ENCODE measurements at places on chromosomes 7 and 10.

DNA sequence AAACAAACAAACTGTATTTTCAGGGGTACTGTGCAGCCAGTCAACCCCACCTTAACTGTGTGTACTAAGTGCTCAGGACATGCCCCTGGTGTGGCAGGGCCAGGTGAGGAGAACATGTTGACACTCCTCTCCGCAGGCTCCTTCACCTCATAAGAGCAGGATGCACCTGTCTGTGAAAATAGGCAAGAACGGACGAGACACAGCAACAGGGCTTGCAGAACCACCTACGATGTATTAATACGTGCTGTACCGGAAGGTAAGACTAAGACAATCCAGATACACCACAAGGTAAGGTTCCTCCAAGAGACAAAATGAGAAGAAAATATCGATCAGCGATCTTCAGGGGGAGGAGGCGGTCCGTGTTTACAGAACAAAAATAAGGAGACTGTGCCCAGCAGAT, 65.8 kb upstream of the CAMK2B start:
- DNase-seq = no peak

DNA sequence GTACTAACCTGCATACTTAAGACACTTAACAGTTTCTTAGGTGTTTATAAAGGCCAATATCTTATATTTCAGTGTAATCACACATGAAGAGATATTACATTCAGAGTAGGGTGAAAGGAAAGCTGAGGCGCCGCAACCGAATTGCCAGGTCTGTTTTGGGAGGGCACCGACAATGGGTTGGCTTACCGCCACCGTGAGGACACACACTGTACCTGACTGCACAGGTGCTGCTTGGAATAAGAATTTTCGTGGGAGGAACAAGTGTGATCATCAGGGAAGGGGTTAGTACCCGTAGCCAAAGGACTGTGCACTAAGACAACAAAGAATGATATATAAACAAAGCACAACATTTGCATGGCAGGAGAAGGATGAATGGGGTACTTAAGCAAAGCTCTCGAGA, 591.8 kb downstream of the SUGCT start:
- no peak for DNase-seq

GRCh38 chr10:78602201-78602932, 466.4 kb upstream of the ZMIZ1 start:
- DNase-seq = no peak

DNA sequence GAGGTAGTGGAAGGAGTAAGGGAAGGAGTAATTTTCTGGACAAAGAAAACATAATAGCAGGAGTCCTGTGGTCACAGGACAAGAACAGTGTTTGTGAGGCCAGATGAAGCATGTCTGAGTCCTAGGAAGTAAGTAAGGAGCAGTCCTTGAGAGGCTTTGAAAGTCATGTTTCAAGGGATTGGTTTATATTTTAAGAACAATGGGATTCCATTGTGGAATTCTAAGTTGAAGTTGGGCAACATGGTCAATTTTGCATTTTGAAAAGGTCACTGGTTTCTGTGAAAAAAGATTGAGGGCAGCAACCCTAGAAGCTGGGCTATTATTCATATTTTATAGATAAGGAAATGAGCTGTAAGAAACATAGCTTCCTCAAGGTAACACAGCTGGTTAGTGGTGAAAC, 10.8 kb upstream of the SLC25A28 start:
- DNase-seq = no peak

DNA sequence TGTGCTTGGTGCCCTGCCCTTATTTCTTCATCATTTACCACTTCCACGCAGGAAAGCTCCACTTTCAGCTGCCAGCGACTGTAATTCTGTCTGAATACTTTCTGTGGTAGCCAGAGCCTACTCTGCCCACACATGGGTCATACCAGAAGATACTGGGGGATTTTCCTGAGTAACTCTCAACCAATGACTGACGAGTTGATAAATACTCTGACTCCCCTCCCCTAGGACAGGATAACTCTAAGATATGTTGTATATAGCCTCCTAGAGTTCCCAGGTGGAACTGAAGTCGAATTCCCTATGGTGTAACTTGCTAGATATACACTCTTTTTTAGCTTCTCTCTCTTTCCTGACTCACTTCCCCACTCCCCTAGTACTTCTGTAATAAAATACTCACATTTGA, 29.8 kb downstream of the SEM1 start:
- DNase-seq = no peak

GRCh38 chr7:151514461-151515275, 5.0 kb downstream of the RHEB start:
- DNase-seq = no peak

GRCh38 chr10:116120688-116121455, 152.1 kb downstream of the GFRA1 start:
- DNase-seq = no peak

GRCh38 chr7:140019172-140019571, 43.6 kb downstream of the PARP12 start:
- no peak for DNase-seq

DNA sequence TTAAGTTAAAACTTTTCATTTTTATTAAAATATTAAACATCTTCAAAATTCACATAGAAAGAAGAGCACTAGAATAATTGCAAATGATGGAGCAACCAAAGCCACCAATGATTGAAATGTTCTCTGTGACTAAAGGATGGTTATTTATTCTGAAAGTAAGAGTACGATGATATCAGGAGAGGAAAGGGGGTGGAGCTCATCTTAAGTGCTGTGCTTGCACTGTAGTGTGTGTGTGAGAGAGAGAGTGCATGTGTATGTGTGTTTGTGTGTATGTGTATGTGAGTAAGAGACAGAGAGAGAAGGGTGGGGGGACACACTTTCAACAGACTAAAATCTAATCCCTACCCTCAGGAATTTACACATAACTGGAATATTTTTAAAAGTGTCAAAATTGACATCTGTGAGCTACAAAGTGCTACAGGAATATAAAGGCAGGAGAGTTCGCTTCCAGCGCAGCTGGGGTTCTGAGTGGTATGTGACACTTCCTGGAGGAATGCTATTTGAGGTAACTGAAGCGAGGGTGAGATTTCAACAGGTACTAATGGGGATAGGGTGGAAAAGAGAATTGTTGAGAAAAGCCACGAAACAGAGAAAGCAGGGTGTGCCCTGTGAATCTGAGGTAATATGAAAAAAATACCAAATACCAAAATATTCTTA, 57.2 kb upstream of the SMNDC1 start:
- DNase-seq = no peak

DNA sequence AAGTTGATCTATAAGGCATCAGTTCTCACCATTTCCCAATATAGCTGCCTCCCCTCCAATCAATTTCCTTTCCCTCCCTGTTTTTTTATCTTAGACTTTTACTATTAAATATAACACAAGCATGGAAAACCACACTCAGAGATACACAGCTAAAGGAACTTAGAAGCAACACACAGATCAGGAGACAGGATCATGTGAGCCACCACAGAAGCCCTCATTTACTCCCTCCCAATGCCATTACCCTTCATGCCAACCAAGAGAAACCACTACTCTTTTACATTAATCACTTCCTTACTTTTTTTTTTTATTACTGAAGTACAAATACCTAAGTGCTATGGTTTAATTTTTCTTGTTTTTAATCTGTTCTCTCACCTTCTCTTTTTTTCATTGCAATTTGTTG, 33.0 kb downstream of the COG5 start:
- no peak for DNase-seq

DNA sequence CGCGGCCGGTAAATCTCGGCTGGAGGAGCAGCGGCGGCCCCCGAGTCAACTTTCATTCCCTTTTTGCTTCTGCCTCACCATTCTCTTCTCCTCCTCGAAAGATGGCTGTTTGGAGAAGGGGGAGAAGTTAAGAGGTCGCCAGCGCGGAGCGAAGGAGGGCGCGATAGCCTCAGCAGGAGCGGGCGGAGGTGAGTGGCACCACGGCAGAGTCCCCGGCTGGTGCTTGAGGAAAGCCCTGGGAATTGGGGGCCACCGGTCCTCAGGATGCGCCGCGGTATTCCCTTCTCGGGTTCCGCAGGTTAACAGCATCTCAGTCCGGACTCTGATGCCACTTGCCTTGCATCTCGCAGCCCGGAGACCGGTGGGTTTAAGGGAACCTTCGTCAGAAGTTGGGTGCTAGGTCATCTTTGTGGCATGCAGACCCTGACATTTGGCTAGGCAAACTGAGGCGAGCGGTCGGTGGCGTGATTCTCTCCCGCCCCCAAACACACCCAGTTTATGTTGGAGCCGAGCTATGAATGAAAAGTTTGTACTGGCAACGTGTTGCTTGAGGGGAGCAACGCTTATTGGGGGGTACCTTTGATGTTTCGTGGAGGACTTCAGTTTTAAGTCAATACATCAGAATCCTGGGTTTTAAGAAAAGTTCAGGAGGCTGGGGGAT, 59.5 kb upstream of the PRPS1L1 start:
- DNase-seq = peak; percentile 34

DNA sequence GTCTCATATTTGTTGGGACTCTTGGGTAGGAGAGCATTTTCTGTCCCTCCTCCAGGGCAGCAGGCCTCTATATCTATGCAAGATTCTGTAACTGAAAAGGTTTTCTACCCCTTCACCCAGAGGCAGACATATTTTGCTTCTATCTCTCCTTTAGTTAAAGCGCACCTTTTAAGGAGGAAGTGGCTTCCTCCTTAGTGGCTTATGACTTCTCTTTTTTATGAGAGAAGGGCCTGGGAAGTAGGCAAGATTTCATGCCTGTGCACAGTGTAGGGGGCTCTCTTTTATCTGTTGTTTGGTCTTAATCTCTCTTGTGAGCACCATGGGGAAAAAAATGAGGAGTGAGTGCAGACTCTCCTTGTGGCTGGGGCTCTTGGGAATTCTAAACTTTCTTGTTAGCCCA, 122.1 kb downstream of the LRMDA start:
- DNase-seq = no peak

DNA sequence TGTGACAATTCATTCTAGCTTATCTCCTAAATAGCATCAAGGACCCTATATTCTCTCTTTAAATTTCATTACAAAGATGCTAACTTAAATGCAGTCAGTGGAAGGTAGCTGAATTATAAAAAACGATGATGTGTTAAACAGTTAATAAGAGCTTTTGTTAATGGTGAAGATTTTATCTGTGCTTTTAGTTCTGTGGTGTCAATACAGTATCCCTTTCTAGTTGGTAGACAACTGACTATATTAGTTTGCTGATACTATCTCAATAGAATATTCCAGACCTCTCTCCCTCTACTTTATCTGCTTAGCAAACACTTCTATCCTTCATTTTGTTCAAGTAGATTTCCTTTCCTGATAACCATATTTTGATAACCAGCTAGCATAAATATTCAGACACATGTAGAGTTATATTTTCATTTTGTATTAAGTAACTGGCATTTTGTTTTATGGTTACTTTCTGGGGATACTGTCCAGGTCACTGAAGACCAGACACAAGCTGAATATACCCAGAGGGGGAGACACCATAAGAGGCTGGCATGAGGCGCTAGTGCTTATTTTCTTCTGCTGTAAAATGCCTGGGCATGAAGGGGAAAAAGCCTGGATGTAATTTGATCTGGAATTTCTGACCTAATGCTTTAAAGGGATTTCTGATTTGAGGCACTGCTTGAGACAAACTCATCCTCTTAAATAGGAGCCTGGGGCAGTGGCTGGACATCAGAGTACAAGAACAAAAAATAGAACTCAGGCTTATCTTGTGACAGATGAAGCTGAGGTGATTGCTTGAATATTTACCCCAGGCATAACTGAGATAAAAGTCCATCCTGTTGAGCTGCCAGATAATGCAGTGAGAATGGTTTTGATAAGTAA, 197.5 kb downstream of the MALRD1 start:
- no peak for DNase-seq

GRCh38 chr7:159019111-159019510, 125.6 kb downstream of the VIPR2 start:
- DNase-seq = no peak

- no peak for DNase-seq
Observed at GRCh38 chr7:23207021-23207420, 25.2 kb downstream of the NUP42 start.

DNA sequence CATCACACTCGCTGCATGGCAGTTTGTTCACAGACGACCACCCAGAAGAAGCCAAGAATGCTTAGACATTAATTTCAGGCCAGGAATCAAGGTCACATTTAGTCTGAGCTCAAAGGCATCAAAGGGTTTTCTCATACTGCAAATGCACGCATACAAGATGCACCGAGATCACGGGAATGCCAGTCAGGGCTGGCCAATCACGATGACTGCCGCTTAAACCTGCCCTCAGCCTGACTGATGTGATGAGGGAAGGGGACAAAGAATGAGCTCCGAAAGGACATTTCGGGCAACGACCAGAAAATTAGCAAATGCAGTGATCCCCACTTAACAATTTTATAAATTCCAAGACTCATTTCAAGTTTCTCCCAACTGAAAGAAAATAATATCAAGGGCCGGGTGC, 20.2 kb downstream of the CTBP2 start:
- no peak for DNase-seq

GRCh38 chr10:66505003-66505657, 420.7 kb upstream of the LRRTM3 start:
- DNase-seq = no peak

DNA sequence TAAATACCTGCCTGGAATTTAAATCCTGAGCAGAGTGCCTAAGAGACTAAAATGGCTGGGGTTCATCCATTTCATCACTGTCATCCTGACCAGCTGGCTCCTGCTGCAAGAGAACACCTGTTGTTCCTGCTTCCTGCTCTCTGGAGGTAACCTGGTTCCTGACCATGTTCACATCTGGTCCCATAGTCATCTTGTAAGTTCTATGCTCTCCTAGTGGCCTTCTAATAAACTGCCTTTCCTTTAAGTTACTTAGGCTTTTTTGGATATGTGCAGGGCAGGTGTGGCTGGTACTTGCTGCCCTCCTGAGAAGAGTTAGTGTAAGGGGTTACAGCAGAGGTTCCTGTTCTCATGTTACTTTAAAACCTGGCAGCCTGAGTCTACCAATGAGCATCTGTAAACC, 80.0 kb downstream of the NRCAM start:
- no peak for DNase-seq

GRCh38 chr10:101230183-101230917, 1.1 kb upstream of the LBX1 start:
- no peak for DNase-seq

- DNase-seq = peak; percentile 55
Observed at GRCh38 chr10:17742918-17743317, 9.1 kb upstream of the TMEM236 start.

- no peak for DNase-seq
Observed at GRCh38 chr7:7897949-7898515, 70.6 kb upstream of the GLCCI1 start.

GRCh38 chr10:11901833-11902475, 78.8 kb downstream of the PROSER2 start:
- no peak for DNase-seq

- peak; percentile 55 for DNase-seq
Observed at GRCh38 chr7:37285706-37286453, 162.8 kb downstream of the ELMO1 start.

GRCh38 chr10:90964781-90965465, 44.0 kb upstream of the ANKRD1 start:
- DNase-seq = peak; percentile 49
